Muscle of arm (tissue), 14 donors: ENCODE measurements at places on chromosomes 3 and 15. TPM values are rescaled to one million over a fixed set of nuclear protein-coding genes. Genes with fewer than 3 reads are reported as not detected.

The RASL12 gene
- 9.5 TPM for polyA plus RNA-seq

DNA sequence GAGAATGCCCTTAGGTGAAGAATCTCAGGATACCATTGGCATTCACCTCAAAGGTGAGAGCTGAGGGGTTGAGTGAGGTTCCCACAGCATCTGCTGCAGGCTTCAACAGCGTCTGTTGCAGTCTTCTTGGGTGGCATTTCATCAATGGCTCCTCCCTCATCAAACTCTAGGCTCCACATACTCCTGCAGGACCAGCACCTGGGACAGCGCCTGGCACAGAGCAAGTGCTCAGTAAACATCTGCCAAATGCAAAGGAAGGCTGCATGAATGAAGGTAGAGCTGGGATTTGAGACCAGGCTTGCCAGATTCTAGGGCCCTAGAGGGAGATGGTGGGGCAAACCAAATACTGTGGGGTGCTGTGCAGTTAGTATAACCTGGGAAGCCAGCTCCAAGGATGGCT is 9.6 kb downstream of the TRH start:
- no peak for DNase-seq

The ACKR4 gene
- 3.0 TPM for polyA plus RNA-seq

DNA sequence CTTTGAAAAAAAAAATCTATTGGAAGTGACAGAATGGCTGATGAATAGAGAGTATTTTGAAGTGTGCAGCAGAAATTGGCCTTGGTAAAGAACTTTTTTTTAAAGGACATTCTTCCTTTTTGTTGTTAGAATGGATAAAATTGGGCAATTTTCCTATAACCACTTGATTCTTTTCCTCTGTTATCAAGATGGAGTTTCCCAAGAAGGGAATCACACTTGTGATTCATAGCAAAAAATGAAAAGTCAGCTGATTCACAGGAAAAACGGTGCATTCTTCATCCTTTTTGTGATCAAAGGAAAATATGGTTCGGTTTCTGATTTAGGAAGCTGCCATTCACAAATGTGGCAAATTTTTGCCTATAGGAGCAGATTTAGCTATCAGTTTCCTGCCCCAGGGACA is 486.8 kb downstream of the GBE1 start:
- DNase-seq, result no peak

GRCh38 chr3:187677604-187678003 is 7.4 kb upstream of the SST start:
- DNase-seq, result no peak

GRCh38 chr15:39510001-39510701 is 70.7 kb upstream of the THBS1 start:
- peak; percentile 80 for DNase-seq

- DNase-seq, result no peak
These were observed 302.9 kb downstream of the TLE3 start for GRCh38 chr15:69794645-69795469.

The C3orf20 gene
- polyA plus RNA-seq, result not detected

DNA sequence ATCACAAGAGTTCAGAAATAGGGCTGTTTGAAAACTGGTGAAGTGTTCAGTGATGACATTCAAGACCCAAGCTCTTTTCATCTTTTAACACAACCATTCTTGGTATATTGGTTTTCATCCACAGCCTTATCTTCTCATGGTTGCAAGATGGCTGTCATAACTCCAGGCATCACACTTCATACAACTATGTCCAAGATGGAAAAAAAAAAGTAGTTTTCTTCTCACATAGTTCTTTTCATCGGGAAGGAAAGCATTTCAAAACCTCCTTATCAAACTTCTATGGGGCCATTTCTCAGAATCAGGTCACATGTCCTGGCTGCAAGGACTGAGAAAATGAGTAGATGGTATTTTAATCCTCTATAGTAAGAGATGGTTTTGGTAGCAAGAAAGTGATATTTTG is 21.1 kb upstream of the MFSD1 start:
- no peak for DNase-seq

- no peak for DNase-seq
These were observed 26.8 kb upstream of the THBS1 start for GRCh38 chr15:39553947-39554693.

- DNase-seq, result no peak
These were observed 17.4 kb upstream of the ACAP2 start for GRCh38 chr3:195460091-195460713.

DNA sequence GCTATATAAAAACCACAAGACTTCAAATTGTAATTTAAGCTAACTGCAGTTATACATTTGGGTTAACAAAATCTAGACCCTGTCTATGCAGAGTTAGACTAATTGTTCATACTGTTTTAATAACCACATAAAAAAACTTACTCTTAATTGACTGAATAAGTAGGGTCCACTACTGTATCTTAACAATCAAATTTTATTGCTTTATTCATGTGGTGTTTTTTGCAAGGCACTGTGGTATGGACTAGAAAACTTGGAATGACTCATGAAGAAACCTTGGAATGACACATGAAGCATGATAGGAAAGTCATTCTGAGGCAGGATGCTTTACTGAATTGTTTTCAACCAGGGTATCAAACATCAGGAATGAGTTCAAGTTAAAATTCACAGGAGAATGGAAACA is 2.3 kb downstream of the SERP1 start:
- DNase-seq, result no peak

The CLDN16 gene
- 0.37 TPM for polyA plus RNA-seq

- DNase-seq, result no peak
These were observed 216.7 kb upstream of the CFAP20DC start for GRCh38 chr3:59266551-59266950.

The FGF12 gene
- polyA plus RNA-seq, result 2.4 TPM

DNA sequence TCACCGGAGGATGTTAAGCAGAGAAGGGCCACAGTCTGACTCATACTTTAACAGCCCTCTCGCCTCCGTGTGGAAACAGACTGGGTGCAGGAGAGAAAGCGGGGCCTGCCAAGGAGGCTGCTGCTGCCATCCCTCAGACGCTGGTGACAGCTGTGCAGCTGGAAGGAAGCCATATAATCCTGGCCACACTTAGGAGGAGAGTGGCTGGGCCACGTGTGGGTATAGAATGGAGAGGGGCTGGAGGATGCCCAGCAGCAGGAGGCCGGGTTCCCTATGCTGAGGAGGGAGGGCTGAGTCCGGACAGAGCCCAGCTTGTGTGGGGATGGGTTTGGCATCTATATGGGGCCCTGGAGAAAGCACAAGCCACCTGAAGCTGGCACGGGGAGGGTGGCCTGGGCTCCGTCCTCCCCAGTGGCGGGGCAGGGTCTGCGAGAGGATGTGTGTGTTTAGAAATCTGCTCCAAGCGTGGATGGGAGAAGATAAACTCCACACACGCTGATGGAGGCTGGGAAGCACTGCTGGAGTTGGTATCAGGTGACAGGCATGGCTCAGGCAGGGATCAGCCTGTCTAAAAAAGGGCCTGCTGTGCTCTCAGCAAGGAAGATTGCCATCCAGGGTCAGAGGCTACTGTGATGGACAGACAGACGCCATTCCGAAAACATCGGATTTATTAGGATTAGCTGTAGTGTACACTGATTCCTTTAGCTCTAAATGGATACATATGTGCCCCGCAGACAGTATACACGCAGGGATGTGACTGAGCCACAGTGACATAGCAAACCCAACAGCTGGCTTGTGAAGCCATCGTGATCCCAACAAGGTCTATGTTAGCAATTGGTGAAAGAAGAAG is 15.9 kb downstream of the ABTB1 start:
- peak; percentile 50 for DNase-seq

- DNase-seq, result no peak
These were observed 61.8 kb downstream of the FGD5 start for GRCh38 chr3:14880447-14881106.
